ENCODE measurements at places on chromosomes 13 and 19. TPM values are rescaled to one million over a fixed set of nuclear protein-coding genes. Genes with fewer than 3 reads are reported as not detected.

GGN gene
- 0.17 TPM for total RNA-seq

SLC8A2 gene
- total RNA-seq, result 0.17 TPM

C19orf85 gene
- not detected for total RNA-seq

FNDC3A gene
- total RNA-seq, result 22.3 TPM

NR1H2 gene
- total RNA-seq, result 72.0 TPM

ZNF135 gene
- total RNA-seq, result not detected

MAN2B1 gene
- 19.8 TPM for total RNA-seq

ZIK1 gene
- not detected for total RNA-seq

PSG6 gene
- total RNA-seq, result 0.13 TPM

FUT3 gene
- not detected for total RNA-seq

NKPD1 gene
- 0.05 TPM for total RNA-seq
